Activated naive CD8-positive, alpha-beta T cell treated with anti-CD3 and anti-CD28 coated beads, Interleukin-2, amount 10 ng/mL, durations not matched to agents 7 days and 5 days (primary cell): ENCODE measurements at places on chromosomes 2 and 18.

DNA sequence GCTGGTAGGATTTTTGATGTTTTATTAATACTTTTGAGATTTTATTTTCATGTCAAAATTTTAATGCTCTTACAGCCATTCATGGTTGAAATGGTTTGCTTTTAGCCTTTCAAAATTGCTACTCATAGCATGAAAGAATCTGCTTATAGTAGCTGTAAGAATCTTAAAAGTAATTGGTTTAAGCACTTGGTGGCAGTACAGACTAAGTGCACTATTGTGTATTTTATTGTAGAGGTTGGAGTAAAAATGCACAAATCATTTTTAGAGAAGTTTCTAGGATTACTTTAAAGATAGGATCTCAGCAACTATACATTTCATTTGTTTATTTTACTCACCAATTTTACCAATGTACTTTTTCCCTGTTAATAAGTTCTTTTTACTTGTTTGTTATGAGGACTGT, 205.8 kb downstream of the SPAG16 start:
- DNase-seq = no peak

DNA sequence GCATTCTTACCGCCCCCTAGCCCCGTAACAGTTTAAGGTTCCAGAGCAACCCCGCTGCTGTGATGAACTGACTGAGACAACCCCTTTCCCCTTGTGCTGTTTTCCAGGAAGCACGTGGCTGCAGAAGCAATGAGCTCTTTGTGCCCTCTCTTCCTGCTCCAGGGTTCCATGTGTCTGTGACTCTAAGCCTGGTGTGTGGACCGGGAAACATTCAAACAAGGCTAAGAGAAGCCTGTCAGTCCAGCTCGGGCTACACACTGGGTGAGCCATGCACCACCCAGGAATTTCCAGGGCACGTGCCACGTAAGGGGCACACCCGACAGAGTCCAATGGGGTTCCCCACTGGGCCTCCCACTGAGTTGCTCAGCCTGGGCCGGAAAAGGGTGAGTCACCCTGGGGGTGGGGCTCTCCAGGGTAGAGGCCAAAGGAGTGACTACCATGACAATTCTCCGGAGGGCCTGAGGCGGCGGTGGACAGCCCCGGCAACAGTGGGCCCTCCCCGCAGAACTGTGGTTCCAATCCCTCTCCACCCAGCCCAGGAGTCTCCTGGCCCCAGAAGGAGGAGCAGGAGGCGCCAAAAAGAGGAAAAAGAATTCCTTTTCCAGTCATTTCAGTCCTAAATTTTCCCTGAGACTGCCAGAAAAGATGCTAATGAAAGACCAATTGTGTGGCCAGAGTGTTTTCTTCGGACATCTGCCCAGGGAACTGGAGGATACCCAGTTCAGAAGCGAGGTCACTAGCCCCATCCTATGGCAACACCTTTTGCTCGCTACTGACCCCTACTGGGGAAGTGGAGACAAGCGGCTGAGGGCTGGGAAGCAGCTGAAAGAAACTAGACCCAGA, 157.8 kb upstream of the SLC1A4 start:
- DNase-seq = peak; percentile 80

GRCh38 chr2:205293559-205293958, 388.7 kb upstream of the NRP2 start:
- DNase-seq = no peak

DNA sequence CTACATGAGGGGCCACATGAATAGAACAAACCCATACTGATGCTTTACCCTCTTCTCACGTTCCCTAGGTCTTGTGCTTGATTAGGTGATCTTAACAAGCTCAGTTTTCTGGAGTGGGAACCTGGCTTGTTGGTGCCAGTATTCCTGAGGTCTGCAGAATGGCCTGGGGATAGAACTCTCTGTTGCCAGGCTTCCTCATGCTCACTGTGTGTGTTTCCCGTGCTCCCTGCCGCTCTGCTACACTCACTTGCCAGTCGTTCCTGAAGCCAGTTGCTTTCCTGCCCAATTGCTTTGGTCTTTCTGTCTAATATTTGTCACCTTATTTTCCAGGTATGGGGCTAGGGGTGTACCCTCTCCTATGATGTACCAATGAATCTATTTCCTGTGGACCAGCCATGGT, 2111.5 kb upstream of the PIK3C3 start:
- no peak for DNase-seq

DNA sequence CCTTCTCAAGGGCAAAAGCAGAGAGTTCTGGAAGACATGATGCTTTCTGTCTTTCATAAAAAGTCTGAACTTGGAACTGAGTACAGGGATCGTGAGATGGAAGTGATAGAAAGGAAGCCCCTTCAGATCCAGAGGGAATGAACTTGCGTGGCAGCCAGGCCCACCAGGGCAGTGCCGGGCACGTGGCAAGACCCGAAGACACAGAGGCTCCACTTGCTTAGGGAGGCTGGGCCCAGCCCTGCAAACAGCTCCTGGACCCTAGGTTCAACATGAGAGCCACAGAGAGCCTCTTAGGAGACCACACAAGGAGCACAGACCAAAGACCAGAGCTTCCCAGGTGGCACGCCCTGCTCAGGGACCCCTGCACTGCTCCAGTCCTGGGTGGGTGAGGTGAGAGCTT, 155.4 kb upstream of the SMIM21 start:
- no peak for DNase-seq

- DNase-seq = no peak
Measured at GRCh38 chr2:98177286-98177685, 90.3 kb downstream of the VWA3B start.
